ENCODE measurements at places on chromosomes 7 and 10.

- DNase-seq = no peak
Measured at GRCh38 chr7:73443548-73444255, 10.1 kb downstream of the FZD9 start.

DNA sequence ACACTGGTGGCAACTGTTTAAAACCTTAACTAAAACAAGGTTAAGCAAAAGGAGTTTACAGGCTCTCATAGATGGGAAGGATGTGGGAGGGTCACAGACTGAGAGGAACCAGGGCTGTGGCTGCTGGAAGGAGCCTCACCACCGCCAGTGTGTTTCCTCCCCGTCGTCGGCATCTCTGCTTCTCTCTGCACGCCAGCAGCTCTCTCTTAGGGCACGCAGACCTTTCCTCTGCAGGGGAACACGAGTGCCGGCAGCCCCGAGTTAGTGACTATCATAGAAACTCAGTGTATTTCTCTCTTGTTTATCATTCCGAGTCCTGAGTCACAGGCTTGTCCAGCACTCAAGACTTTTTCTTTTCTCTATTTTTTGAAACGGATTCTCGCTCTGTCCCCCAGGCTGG lies 8.1 kb upstream of the SH2D4B start:
- DNase-seq = no peak

- no peak for DNase-seq
Measured at GRCh38 chr10:94279835-94280709, 82.7 kb downstream of the NOC3L start.

GRCh38 chr7:2736411-2736914 lies 48.5 kb downstream of the AMZ1 start:
- DNase-seq = no peak

DNA sequence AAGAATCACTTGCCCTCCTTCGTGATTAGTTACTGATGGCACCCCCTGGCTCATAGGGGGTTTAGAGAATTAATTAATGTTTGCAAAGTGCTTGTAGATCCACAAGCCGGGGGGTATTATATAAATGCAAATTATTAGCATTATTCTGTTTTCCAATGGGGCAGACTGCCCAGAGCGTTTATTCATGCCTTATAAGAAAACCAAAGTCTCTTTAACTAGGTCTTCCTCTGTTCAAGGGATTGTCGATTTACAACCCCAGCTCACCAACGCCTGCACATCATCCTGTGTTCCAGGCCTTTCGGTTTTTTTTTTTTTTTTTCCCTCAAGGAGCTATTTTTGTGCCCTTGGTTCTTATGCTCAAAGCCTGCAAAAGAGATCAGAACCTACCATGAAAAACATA lies 630.7 kb downstream of the PARD3 start:
- DNase-seq = no peak

GRCh38 chr10:33623669-33624068 lies 289.2 kb upstream of the NRP1 start:
- no peak for DNase-seq

GRCh38 chr7:127978421-127978820 lies 52.8 kb downstream of the LRRC4 start:
- DNase-seq = no peak
